Stimulated activated CD4-positive, alpha-beta T cell treated with anti-CD3 and anti-CD28 coated beads, Interleukin-1b, Interleukin-23, amount 100 ng/mL, for 48 hours (primary cell): ENCODE measurements at places on chromosomes 3 and 15.

- no peak for DNase-seq
These were observed 5.3 kb upstream of the LIPC start for GRCh38 chr15:58426501-58426900.

DNA sequence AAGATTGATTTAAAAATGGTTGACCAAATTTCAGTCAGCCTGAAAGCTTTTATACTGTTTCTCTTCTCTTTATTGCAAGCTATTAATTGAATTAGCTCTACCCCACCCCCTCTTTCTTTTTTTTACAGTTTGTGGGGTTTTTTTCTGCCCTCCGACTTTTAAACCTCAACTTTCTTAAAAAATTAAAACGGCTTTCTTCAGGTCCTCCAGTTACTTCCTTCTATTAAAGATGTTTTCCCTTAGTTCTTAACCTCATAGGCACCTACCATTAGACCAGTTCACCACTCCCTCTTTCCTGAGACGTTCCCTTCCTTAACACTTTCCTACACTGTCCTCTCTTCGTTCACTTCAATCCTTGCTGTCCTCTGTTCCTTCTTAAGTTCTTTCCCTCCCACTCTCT is 52.4 kb downstream of the ATP8B4 start:
- no peak for DNase-seq

DNA sequence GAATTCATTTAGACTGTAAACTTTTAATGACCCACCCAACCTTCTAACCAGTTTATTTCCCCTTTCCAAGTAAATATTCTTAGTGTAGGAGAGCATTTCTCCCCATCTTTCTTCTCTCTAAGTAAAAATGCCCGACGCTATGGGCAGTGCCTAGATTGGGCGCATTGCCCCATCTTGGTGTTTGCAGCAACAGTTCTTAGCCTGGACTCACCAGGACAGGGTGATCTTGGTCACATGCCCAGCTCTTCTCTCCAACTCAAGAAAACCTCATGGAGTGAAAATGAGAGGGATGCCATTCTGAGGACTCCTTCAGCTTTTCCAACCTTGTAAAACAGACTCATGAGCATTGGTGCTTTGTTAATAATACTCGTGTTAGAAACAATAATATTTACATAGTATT is 76.7 kb downstream of the GHSR start:
- DNase-seq, result no peak

- no peak for DNase-seq
These were observed 1.4 kb upstream of the TGFBR2 start for GRCh38 chr3:30605005-30605404.

DNA sequence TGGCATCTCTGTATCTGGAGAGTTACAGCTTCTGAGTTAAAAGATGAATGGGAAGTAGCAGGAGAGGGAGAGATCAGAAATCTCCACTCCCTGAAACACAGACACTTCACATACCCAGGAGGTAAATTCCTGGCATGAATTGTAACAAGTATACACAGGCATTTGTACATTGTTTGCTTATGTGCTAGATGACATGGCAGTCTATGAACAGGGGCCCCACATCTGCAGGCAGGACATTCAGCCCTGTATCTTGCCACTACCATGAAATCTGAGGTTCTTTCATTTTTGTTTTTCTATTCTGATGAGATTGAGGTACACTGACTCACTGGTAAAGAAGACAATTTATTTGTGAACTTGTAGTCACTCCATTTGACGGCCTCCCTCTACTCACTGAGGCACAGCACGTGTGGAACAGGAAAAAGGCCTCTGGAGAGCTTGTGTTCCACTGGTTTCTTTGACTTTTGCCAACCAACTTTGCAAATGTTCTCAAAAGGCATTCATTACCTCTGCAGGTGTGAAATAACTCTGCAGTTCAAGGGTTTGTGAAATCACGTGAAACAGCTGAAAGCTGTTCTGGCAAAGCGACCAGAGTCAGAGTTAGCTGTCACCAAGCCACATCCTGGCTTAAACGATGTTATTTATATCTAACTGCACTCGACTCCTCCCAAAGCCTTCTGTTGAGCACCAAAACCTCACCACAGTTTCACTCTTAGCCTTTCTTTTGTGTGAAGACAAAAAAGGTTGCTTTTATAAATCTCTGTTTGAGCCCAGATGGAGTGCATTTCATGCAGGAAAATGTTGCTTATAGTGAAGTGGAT is 401.3 kb upstream of the CFAP20DC start:
- peak; percentile 61 for DNase-seq

GRCh38 chr3:115520241-115520640 is 103.1 kb upstream of the GAP43 start:
- DNase-seq, result no peak

DNA sequence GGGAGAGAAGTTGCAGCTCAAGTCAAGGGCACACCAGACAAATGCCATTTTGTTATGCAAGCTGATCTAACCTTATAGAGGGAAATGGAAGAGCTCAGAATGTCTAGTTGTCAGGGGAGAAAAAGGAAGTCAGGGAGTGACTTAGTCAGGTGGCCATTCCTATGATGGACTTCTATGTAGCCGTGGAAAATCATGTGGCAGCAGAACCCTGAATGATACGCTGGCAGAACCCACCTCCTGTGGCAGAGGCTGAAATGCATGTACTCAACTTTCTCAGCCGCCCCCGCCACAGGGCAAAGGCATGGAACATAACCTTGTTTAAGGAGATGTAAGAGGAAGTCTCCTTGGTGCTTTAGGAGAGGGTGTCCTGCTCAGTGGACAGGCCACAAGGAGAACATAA is 37.7 kb upstream of the PARL start:
- no peak for DNase-seq

- no peak for DNase-seq
These were observed 21.4 kb upstream of the PPARG start for GRCh38 chr3:12267376-12268030.

- DNase-seq, result no peak
These were observed 555.8 kb upstream of the IL12A start for GRCh38 chr3:159432682-159433340.

DNA sequence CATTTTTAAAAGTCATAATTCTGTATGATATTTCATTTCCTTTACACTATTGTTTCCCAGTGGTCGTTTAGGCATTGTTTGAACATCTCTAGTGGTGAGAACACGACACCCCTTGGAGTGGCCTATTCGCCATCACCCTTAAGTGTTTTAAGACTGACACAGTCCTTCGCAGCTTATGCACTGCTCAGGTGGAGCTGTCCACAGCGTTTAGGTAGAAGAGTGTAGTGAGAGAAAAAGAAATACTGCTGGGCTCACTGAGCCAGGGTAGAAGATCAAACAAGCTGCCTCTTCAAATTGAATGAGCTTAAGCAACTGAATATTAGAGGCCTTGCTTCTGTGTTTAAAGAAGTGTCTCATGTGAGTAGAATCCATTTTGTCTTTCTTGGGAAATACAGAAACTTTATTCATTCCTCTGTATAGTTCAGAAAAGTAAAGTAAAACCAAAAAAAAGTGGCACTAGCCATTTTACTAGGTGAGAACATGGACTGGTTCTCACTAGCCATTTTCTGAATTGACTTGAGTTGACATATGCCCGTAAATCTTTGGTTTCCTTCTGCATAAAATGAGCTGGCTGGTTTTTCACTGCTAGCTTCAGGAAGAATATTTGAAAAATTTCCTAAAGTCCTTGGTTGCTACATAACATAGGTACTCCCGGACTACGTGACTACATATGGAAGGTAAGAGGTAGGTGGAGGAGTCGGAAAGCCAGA is 155.9 kb downstream of the P3H2 start:
- no peak for DNase-seq

DNA sequence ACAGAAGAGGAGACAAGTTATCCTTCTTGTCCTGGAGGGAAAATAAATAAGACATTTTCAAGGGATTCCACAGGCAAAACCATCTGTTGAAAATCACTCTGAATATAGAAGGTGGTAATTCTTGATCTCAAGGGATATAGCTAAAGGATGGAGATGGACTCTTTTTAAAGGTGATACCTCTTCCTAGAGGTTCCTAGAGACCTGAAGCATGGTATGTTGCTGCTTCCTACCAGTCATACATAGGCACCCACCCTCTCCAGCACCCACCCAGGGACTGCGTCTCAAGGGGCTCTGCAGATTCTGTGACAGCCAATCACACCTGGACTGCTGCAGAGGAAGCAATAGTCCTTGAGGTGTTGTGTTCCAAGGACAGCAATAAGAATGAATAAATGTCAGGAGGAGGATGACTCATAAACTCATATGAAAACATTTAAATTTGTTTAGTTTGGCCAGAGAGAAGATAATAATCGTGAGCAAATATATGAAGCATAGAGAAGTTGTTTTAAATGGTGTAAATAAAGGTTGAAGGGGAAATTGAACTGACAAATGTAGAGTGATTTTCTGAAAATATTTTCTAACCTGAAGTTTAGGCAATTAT is 741.6 kb upstream of the CBLB start:
- no peak for DNase-seq

- no peak for DNase-seq
These were observed 34.3 kb downstream of the PRR23E start for GRCh38 chr3:127226946-127227842.

DNA sequence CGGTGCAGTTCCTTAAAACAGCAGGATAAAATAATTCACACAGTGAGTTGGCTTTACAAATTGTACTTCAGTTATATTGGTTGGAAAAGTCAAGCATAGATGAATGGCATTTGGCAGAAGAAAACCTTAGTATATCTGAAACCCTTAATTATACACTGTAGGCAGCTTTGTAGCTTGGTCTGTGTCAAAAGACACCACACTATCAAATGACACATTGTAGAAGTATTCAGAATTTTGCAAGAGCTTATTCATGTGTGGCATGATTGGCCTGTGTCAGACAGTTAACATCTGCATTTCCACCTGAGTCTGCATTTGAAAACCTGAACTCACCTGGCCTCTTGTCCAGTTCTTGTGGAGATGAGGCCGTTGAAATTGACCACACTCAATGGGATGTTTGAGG is 13.8 kb downstream of the TMEM266 start:
- no peak for DNase-seq

- DNase-seq, result no peak
These were observed 10.4 kb upstream of the MB21D2 start for GRCh38 chr3:192928016-192928415.

DNA sequence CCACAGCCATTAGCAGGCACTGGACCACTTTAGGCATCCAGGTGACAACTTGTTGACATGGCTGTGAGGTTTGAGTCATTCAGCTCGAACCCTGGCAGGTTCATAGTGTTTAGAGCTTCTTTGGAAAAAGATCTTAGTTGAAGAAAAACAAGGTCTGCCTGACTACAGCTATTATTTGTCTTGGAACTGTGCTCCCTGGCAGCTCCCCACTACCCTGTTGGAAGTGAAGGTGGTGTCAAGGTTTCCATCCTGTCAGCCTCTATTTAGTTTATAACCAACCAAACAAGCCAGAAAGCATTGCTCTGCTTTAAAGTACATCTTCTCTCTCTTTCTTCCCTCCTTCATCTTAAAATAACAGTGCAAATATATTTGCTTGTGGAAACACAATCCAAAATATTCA is 56.8 kb downstream of the KAT2B start:
- DNase-seq, result no peak

GRCh38 chr3:83034806-83035703 is 1273.6 kb upstream of the GBE1 start:
- no peak for DNase-seq

DNA sequence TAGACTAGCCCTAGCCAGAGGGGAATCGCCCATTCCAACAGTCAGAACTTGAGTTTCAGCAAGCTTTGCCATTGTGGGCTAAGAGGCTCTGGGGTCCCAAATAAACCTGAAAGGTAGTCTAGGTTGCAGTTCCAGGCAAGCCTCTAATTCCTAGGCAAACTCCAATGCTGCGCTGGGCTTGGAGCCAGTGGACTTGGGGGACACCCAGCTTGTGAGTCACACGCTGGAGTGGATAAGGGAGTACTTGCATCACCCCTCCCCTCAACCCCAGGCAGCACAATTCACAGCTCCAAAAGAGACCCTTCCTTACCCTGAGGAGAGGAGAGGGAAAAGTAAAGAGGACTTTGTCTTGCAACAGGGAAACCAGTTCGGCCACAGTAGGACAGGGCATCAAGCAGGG is 105.2 kb upstream of the DPPA4 start:
- DNase-seq, result no peak

DNA sequence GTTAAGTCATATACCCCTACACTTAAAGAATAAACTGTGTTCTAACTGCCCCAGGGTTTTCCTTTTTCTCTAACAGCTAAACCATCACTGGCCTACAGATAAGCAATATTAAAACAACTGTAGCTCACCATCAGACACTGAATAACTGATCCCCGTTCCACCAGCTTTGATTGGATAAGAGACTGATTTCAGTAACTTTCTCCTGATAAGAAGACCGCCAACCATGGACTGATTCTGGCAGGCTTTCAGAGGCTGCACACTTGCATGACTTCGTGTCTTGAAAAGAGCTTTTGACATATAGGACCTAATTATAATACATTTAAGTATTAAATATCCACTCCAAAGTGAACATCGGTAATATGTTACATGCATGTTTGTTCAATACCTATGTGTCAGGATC is 15.3 kb upstream of the CEP97 start:
- DNase-seq, result no peak

DNA sequence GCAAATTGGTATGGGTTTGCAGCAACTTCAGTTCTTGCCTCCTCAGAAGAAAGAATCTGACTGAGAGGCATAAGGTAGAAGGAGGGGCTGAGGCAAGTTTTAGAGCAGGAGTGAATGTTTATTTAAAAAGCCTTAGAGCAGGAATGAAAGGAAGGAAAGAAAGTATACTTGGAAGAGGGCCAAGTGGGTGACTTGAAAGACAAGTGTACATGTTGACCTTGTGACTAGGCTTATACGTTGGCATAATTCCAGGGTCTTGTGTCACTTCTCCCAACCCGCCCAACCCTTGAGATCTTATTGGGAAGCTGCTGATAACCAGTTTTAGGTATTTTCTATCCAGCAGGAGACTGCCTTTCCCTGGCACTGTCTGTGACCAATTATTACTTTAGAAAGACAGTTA is 436.9 kb upstream of the ZNF717 start:
- DNase-seq, result no peak

DNA sequence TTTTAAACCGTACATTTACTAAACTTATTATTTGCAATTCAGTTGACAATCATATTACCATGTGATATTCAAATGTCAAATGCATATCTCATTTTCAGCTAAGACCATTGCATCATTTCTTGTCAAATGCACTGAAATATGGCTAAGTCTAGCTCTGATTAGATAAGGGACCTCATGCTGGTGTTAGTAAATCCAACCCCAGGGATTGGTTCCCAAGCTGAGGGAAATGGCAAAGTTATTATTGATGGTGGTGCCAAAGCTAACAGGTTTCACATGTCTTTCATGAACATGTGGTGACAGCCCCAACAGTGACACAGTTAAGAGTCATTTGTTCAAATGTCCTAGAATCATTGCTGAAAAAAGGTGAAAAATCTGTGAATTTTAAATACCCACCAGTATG is 641.1 kb downstream of the MECOM start:
- no peak for DNase-seq

GRCh38 chr15:42329161-42329560 is 30.1 kb upstream of the CAPN3 start:
- DNase-seq, result no peak

- no peak for DNase-seq
These were observed 4.5 kb downstream of the EOGT start for GRCh38 chr3:69008980-69009379.

DNA sequence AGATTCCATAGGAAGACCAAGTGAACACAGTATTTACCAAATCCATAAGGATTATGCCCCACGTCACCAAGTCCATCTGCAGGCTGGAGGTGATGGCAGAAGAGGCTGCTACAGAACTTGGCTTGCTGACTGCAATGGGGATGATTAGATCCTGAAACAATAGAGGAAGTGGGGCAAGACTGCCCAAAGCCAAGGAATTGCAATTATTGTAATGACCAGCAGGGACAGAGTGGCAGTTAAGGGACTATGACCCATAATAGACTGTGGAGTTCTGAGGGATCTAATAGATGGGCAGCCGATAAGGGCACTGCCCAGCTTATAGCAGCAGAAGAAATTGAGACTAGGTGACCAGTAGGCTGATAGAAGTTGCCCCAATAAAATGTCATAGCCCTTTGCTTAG is 108.4 kb downstream of the MINAR1 start:
- DNase-seq, result no peak
